ENCODE measurements at places on chromosomes 6 and 20.

- DNase-seq: peak; percentile 23
Measured at GRCh38 chr6:140437619-140438345, 1063.3 kb upstream of the CITED2 start.

DNA sequence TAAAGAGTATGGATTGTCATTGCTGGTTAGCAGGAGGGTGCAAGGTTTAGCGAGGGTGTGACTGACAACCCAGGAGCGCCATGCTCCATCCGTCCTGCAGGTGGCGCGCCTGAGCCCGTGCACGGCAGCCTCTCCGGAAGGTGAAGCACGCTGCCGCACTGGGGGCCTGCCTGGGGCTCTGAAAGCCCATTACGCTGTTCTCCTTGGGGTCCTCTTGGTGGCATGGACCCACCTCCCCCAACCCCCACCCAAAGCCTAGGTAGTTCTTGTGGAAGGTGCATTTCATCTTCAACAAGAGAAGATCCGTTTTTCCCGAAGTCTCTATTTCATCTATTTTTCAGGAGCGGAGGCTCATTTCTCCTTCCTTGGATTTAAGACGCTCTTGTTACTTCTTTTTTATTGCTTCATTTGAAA is 197.4 kb upstream of the KCNG1 start:
- peak; percentile 77 for DNase-seq

DNA sequence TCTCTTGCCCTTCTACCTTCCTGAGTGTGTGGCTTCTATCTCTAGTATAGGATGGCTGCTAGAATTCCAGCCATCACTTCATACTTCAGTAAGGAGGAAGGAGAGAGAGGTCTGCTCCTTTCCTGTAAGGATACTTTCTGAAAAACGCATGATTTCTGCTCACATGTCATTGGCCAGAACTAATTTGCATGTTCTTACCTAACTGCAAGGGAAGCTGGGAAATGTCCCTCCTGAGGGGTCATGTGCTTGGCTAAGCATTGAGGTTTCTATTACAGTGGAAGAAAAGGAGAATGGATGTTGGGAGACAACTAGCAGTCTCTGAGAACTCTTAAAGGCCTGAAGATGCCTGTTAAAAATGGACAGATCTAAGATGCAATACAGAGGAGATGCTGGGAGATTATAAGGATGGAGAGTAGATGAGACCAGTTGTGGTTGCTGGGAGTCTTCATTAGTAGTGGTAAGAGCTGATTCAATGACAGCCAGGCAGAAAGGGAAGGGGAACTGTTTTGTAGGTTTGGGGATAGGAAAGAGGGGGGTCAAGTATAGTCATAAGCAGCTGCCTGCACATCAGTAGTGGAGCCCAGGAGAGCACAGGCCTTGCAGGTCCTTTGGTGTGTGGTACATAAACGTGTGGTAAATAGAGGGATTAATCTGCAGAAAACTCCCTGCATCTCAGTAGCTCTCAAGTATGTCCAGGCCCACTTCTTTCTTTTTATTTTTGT is 20.2 kb downstream of the CDS2 start:
- DNase-seq: no peak

DNA sequence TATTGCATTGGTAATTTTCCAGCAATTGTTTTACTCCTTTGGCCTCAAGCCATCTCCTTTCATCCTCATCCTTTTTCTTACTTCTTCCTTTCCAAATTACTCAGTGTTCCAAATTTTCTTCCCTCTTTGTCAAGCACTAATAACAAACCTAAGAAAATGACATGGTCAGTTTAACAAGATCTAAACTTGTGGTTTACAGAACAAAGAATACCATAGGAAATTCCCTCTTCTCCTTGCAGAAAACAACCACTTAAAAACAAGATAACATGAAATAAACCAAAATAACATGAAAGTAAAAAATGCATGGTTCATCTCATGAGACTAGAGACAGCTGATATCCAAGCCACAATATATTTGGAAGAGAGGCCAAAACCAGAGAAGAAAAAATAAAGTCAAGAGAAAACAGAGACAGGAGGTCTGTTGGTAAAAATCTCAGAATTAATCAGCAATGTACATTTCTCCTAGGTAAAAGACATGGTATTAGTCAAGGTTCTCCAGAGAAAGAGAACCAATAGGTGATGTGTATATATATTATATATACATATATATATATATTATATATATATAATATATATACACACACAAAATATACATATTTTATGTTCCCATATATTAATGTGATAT is 51.0 kb upstream of the SENP6 start:
- DNase-seq: no peak

DNA sequence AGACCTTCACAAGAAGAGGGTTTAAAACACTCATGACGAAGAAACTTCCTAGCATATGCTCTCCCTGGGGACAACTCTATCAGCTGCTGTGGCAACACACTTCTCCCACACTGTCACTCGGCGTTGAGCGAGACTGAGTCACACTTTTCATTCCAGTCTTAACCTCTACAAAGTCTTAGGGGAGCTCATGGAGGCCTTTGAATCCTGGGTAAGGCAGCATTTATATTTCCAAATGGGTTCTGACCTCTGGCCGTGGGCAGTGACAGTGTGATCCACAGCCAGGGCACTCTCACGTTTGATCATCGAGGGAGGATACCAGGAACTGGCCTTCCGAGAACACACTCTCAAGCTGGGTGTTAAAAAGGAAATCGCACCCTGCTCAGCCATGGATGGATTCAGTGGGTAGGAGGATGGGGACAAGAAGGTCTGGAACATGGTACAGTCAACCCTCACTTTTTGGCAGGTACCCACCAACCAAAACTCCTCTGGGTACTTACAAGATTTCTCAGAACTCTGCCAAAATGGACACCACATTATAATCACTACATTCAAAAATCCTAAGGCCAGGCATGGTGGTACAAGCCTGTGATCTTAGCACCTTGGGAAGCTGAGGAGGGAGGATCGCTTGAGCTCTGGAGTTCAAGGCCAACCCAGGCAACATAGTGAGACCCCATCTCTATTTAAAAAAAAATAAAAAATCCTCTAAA is 19.6 kb downstream of the RRBP1 start:
- DNase-seq: no peak

DNA sequence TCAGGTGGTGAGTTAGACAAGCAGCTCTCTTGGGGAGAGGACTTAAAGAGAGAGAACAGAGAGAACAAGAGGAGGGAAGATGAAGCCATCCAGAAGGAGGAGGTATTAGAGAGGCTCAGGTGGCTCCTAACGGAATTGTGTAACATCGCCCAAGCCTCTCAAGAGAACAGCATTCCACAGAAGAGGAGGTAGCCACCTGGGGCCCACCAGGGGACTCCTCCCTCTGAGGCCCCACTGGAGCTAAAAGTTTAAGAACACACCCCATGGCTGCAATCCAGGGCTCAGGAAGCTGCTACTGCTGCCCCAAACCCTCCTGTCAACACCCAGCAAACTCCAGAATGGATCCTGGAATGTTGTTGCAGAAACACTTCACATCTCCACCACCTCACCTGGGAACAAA is 23.6 kb upstream of the MDFI start:
- DNase-seq: no peak

GRCh38 chr20:62419759-62420158 is 7.6 kb downstream of the RBBP8NL start:
- no peak for DNase-seq

GRCh38 chr6:100296810-100297544 is 167.7 kb downstream of the SIM1 start:
- DNase-seq: peak; percentile 69

- peak; percentile 80 for DNase-seq
Measured at GRCh38 chr6:26103770-26104456, 16.7 kb downstream of the HFE start.

- no peak for DNase-seq
Measured at GRCh38 chr6:6331946-6332601, 11.6 kb upstream of the F13A1 start.

DNA sequence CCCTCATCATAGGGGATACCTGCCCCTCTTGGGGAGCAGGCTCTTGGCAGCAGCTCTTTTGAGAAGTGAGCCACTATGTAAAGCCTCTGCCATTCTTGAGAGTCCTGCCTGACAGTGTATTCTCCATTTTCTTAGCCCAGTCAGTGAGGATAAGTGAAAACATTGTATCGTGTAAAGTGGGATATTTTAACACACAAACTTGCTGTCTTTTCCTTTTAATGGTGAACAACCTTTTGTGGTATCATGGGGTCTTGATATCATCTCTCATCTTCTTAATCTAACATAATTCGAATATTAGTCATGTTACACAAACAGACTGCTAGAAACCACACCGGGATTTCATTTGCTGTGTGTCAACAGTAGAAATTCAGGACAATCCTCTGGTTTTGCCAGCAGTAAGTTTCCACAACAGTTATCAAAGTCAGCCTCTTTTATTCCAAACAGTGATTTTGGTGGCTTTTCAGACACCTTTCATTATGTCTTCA is 136.2 kb downstream of the HIVEP1 start:
- no peak for DNase-seq

DNA sequence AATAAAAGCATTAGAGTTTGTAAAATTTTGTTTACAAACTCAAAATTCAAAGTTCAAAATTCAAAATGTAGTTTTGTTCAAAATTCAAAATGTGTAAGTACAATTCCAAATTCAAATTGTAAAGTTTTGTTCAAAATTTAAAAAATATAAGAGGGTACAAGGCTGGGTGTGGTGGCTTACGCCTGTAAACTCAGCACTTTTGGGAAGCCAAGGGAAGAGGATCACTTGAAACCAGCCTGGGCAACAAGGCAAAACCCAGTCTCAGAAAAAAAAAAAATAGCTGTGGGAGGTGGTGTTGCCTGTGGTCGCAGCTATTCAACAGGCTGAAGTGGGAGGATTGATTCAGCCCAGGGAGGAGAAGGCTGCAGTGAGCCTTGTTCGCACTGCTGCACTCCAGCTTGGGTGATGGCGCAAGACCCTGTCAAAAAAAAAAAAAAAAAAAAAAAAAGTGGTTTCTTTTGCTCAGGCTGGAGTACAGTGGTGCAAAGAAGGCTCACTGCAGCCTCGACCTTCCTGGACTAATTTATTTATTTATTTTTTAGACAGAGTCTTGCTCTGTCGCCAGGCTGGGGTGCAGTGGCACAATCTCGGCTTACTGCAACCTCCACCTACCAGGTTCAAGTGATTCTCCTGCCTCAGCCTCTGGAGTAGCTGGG is 5.4 kb upstream of the ZBTB12 start:
- DNase-seq: no peak

GRCh38 chr20:37902504-37903313 is at the start of gene VSTM2L:
Gene VSTM2L (plus strand): TSS chr20:37903127. CDS start chr20:37903351, 224 bp downstream.
- peak; percentile 81 for DNase-seq

DNA sequence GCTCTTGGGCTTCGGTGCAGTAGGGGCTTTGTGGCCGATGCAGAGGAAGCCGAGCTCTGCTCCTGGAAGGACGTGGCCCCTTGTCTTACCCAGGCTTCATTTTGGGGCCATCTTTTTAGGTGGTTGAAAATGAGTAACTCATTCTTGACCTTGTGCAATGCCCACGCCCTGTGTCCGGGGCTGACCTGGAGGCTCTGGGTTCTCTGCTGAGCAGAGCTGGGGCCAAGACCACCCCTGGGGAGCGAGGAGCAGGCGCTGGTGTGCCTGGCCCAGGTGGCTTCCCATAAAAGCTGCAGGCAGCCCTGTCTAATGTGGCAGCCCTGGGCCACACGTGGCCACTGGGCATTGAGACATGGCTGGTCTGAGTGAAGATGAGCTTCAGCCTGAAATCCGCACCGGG is 25.7 kb downstream of the NTSR1 start:
- no peak for DNase-seq

GRCh38 chr6:149347067-149347466 is 29.6 kb downstream of the TAB2 start:
- DNase-seq: no peak

- DNase-seq: no peak
Measured at GRCh38 chr6:31713991-31714684, 1.0 kb upstream of the LY6G6D start.

- DNase-seq: no peak
Measured at GRCh38 chr20:52727740-52728456, 244.3 kb upstream of the TSHZ2 start.

DNA sequence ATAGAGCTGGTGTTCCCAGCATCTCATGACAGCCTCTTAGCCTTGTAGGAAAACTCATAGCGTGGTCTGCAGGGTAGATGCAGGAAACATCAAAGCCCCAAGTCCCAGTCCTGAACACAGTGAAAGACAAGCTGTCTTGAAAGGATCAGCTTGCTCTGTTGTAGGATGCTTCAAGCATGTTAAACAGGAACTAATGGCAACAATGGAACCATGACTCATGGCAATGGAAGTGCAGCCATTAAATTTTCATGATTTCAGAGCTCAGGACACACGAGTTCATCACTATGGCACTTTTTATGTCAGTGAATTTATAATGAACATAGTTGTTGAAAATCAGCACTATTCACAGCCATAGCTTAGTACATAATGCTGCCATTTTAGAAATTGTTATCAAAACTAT is 367.7 kb downstream of the KIF16B start:
- DNase-seq: no peak

- no peak for DNase-seq
Measured at GRCh38 chr20:20102716-20103258, 50.5 kb downstream of the CFAP61 start.

DNA sequence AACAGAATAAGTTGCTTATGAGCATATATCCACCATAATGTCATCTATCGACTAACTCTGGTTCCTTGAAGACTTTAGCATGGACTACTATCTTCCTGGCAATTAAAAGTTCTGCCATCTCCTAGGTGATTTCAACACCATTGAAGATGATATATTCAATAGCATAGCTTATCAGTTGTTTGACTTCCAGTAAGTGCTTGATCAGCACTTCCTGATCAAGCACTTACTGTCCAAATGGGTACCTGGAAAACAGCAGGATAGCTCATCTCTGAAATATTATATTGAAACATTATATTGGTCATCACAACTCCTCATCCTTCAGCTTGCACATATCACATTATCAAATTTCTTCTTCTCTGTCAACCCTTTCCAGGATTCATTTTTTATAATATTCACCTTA is 75.5 kb upstream of the HMGCLL1 start:
- no peak for DNase-seq

- no peak for DNase-seq
Measured at GRCh38 chr6:113551168-113551567, 306.0 kb upstream of the MARCKS start.

DNA sequence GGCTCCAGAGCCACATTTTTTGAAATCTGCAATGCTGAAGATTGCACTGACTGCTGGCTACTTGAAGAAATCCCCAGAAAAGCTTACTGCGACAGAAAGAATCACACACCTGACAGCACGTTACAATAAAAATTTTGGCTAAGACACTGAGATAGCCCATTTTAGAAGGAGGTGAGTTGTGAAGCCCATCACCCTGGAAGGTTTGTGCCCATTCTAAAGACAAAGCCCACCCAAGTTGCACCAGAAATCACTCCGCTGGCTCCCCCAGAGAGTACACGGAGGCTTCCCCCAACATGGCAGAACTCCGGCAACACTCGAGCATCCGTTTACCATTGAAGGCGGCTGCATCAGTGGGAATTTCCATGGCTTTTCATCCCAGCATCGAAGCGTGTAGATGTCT is 29.4 kb downstream of the LPA start:
- DNase-seq: no peak

Data from RWPE1 (cell line).